ENCODE measurements at places on chromosomes 11 and 22.

DNA sequence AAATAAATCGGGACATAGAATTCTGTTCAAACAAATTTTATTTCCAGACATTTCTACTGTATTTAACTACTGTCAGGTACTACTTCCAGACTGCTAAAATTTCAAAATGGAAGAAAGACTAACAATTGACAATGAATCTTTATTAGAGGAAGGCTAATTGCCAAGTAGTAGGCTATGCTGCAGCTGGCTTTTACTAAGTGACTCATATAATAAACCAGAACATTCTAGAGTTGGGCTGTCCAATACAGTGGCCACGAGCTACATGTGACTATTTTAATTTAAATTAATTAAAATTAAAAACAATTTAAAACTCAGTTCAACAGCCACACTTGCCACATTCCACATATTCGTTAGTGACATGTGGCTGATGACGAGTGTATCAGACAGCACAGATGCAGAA, 27.6 kb downstream of the CHKA start:
- no peak for DNase-seq

GRCh38 chr11:120130991-120131760, 6.7 kb downstream of the TRIM29 start:
- no peak for DNase-seq

- no peak for DNase-seq
Observed at GRCh38 chr11:60887556-60887955, 18.8 kb downstream of the PRPF19 start.

DNA sequence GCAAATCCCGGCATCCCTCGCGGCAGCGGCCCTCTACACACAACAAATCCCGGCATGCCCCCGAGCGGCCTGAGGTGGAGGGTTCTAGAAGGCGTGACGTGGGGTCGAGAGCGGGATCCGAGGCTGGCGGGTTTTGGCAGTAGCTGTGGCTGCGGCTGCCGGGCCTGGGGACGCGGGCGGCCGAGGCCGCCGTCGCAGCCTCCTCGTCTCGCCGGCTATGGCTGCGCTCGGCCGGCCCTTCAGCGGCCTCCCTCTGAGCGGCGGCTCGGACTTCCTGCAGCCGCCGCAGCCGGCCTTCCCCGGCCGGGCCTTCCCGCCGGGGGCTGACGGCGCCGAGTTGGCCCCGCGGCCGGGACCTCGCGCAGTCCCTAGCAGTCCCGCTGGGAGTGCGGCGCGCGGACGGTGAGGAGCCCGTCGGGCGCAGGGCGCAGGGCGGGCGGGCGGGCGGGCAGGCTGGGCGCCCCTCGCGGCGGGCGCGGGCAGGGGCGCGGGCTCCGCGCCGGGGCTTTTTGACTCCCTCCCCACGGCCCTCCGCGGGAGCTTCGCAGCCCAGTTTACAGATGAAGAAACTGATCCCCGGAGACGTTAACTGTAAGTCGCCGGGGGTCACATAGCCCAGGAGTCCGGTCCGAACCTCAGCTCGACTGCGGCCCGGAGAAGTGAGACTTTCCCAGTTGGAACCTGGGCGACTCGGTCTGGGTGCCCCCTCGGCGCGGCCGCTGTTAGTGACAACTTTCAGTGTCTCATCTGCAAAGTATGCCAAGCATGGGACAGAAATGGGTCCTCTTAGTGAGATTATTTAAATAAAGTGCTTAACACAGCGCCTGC, at the start of gene CCDC117:
TSS of gene CCDC117 (plus strand) at position 63 of the 828 bp plus-strand sequence. CDS start at position 218, 155 bp downstream.
- DNase-seq, result peak; percentile 97

All from SJSA1 (cell line).